Stimulated activated CD4-positive, alpha-beta T cell treated with anti-CD3 and anti-CD28 coated beads, Interleukin-15, amount 100 ng/mL, for 48 hours (primary cell): ENCODE measurements at places on chromosomes 16 and 17.

DNA sequence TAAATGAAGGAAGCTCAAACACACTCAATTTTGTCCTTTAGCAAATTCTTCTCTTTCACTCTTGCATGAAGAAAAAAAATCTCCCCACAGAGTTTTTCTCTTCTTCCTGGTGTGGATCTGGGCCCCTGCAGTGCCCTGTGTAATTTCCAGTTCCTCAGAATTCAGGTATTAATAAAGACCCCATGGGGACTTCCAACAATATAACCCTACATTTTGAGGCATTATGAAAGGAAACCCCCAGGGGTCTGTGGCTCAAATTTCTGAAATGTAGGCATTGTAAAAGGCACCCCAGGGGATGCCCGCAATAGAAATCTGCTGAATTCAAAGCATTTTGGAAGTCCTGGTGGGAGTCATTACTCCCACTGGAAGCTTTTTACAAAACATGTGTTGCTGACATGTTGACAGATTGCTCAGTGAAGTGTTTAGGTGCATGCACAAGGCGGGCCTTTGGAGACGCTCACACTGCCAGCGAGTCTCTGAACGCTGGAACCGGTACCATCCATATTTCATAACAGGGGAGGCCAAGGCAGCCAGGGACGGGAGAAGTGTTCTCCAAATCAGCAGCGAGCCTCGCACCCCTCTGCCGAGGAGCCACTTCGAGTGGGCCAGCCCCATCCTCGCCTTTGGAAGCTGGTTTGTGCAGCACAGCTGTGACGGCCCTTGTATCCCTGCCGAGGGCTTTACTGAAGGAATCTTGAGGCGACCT, 154.0 kb downstream of the ZNF423 start:
- no peak for DNase-seq

GRCh38 chr16:82344157-82344556, 174.1 kb upstream of the MPHOSPH6 start:
- DNase-seq: no peak

DNA sequence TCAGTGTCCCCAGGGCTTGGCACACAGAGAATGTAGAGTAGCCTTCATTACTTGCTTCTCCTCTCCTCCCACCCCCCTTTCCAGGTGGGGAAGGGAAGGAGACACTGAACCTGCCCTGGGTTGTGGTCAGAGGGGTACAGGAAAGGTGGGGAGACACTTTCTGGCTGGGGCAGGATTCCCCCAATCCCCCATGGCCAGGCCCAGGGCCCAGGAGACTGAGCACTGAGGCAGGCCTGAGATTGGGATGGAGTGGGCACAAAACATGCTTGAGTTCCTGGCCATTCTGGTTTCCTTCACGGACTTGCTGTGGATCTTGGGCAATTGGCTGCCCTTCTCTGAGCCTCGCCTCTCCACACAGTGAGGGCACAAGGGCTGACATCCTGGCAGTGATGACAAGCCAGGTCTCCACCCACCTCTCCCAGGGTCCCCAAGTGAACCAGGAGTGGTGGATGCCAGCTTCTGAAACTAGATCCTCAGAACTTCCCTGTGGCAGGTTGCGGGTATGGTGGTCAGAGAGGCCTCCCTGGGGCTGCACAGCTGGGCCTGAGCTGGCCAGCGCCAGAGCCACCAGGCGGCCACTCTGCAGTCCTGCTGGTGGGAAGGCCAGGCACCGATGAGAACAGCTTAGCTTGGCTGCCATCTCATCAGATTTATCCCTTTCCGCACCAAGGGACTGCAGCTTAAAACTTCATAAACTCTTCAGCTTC, 9.3 kb downstream of the ZNF629 start:
- DNase-seq: no peak

DNA sequence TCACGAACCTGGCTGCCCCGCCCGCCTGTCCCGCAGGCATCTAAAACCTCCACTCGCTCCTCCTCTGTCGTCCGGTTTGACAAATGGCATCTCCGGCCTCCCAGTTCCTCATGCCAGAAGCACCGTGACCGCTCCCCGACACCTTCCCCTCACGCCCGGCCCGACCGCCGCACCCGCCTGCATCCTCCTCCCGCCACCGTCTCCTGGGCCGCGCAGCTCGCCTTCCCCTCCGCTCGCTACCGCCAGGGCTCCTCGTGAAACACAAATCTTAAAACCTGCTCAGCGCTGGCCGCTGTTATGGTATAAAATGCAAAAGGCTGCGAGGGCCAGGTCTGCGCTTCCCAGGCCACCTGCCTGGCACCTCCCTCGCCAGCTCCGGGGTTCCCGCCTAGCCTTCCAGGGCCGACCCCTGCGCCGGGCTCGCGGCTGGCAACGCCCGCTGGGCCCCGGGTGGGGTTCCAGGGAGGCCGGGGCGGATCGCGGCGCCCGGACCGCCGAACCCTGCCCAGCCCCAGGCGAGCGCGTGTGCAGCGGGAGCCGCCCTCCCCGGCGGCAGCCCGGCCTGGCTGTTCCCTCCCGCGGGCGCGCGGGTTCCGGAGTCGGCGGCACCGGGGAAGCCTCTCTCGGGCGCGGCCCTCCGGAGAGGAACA, 488 bp downstream of the SPSB3 start:
- no peak for DNase-seq

DNA sequence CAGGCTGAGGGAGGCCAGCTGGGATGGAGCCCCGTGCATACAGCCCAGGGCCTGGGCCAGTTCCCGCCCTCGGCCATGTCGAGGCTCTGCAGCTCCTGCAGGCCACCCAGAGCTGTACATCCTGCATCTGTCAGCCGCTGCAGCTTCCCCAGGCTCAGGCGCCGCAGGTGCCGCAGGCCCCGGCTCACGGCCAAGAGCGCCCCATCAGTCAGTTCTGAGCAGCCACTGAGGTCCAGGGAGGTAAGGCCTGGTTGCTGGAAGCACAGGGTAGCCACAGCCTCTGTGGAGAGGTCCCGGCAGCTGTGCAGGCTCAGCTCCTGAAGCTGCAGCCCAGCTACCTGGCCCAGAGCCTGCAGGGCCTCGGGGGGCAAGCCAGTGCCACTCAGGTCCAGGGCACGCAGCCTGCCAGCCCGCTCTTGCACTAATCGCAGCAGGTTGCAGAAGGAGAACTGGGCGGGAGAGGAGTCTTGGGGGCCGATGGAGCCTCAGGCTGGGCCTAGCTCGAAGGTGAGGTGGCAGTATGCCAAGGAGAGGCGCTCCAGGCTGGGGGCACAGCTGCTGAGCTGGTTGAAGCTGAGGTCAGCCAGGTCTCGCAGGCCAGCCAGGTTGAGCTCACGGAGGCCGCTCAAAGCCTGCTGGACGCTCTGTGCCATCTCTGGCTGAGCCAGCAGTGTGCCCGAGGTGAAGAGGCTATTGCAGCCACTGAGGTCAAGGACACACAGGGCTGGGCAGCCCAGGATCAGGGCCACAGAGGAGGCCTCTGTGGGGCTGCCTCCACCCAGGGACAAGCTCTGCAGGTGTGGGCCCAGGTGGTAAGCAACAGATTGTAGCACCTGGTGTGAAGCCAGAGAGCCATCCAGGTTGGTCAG, 11.4 kb downstream of the ELMO3 start:
- no peak for DNase-seq

DNA sequence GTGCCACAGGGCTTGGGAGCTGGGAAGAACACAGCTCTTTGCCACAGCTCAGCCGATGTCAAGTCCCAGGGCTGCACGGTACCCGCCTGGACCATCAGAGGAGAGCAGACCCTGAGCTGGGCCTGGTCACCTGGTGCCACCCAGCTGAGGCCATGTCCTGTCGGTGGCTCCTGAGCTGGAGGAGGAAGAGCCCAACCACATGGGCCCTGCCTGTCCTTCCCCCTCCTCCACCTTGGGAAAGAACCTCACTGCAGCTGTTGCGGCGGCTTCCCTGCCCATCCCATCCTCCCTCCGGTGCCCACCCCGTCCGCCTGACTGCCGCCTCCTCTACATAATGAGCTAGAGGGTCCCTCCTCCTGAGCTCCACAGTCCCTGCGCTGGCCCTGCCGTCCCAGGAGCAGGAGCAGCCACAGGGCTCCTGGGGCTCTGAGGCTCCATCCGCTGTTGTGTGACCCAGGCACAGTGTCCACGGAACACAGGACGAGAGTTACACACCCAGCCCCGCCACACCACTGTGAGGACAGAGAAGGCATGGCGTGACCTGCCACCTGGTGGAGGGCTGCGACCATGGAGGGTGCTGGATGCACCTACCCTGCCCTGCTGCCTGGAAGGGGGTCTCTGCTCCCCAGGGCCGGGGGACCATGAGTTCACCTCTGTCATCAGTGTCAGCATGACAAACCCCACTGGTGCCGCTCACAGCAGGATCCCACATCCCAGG, 21.4 kb upstream of the CHMP6 start:
- no peak for DNase-seq

GRCh38 chr16:88382491-88383400, at the start of gene ZNF469:
TSS of gene ZNF469 (plus strand) at chr16:88382959. CDS start at chr16:88427471, 44,512 bp downstream.
- no peak for DNase-seq

DNA sequence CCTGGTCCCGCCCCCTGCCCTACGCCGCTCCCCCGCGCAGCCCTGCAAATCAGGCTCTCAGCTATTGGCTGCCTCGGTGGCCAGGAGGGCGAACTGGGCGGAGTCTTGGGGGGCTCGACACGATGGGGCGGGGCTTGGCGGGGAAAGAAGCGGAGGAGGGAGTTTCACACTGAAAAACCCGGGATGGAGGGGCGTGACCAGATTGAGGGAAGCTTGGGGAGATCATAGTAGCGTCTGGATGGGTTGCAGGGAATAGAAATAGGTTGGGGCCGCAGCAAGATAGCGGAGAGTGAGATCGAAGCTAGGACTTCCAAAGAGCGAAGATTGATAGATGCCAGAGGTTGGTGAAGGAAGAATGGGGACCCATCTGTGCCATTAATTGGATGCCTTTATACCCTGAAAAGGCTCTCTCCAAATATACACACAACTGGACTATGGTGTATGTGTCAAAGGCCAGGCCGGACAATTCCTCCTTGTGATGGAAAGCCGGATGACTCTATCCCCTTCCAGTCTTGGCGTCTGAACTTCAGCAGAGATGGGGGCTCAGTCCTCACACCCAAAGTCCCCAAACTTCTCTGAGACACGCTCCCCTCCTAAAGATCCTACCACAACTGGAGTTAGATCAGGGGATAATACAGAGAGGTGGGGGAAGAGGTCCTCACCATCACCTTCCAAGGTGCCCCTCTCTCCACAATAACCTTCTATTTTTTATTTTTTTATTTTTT, 376 bp upstream of the STAC2 start:
- no peak for DNase-seq

GRCh38 chr16:62950351-62950750, 914.1 kb upstream of the CDH8 start:
- no peak for DNase-seq

GRCh38 chr16:84378567-84378966, 10.2 kb downstream of the ATP2C2 start:
- DNase-seq: no peak

DNA sequence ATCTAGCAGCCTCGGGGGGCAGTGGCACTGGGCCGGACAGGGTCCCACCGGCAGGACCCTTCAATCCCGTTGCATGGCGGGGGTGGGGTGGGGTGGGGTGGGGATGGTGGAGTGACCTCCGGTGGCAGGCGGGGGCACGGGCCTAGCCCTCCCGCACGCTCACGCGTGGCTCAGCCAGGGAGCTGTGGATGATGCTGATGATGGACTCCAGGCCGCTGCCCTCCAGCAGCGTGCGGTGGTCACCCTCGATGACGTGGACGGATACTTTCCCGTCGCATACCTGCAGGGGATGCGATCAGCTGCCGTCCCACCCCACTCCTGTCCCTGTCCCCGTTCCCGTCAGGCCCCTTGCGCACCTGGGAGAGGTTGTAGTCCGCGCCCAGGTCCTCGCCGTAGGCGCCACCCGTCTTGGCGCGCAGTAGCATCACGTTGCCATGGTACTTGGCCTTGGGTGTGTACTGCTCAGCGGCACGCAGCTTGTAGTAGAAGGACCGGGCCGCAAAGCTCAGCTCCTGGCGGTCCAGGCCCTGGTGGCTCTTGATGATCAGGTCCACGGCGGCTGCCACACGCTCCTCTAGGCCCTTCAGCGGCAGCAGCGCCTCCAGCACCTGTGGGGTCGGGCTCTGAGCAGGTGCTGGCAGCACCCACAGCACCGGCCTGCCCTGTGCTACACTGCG, 13.5 kb upstream of the DUS1L start:
- DNase-seq: no peak

DNA sequence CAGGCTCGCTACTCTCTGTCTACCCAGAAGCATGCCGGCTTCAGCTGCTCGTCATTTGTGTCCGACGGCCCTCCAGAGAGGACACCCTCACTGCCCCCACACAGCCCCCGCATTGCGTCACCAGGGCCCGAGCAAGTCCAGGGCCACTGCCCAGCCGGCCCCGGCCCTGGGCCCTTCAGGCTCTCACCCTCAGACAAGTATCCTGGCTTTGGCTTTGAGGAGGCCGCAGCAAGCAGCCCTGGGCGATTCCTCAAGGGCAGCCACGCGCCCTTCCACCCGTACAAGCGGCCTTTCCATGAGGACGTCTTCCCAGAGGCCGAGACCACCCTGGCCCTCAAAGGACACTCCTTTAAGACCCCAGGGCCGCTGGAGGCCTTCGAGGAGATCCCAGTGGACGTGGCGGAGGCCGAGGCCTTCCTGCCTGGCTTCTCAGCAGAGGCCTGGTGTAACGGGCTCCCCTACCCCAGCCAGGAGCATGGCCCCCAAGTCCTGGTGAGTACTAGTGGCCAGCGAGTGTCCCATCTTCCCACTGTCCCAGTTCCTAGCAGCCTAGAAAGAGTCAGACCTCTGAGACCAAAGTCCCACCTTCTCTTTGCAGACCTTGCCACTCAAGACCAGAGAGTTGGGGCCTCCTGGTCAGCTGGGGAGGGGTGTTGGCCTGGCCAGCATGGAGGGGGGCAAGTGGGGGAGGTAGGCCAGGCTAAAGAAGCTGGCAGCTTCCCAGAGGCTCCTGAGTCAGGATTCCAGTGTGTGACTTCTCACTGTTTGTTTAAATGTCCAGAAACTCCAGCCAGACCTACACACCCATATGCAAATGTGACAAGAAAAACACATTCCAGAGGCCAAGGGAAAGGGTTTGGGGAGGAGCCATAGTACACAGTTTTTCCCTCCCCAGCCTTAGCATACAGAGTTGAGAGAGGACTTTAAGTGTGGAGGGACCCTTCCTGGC, 18.6 kb downstream of the FOXN1 start:
- DNase-seq: no peak

DNA sequence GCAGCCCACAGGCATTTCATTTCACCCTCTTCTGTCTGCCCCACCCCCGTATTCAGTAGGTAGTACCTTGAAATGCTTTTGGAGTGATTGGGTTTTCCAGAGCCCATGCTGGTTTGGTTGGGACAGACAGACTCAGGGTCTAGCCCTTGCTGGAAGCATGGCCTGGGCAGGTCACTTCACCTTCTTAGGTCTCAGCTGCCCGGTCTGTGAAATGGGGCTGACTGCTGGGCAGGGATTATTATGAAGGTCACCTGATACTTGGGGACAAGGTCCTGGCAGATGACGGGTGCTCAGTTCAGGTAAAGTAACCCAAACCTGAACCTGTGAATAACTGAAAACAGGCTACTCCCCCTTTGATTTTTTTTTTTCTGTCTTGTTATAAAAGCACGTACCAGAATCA, 116.0 kb downstream of the CLEC16A start:
- DNase-seq: no peak
